ENCODE measurements at places on chromosomes 7 and 10.
A peak's percentile ranks its signal among the peaks of the same experiment; 100 is the strongest.

DNA sequence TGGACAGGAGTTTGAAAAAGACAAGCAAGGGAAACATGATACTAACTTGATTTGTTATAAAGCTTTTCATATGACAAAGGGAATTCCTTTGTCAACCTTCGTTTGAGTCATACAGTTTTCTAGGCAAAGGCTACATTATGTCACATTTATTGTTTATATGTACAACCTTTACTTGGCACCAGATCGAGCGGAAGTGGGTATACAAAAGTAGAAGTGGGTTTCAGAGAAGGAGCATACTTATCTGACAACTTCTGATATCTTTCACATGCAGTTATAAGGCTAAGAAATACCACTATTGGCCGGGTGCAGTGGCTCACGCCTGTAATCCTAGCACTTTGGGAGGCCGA is 11.0 kb downstream of the STMP1 start:
- peak; percentile 61 for DNase-seq

GRCh38 chr10:96358851-96359540 is at the start of gene OPALIN:
Gene OPALIN, minus strand, starts transcription at chr10:96359002. Its CDS starts 106 bp downstream, at chr10:96358896.
- no peak for DNase-seq

DNA sequence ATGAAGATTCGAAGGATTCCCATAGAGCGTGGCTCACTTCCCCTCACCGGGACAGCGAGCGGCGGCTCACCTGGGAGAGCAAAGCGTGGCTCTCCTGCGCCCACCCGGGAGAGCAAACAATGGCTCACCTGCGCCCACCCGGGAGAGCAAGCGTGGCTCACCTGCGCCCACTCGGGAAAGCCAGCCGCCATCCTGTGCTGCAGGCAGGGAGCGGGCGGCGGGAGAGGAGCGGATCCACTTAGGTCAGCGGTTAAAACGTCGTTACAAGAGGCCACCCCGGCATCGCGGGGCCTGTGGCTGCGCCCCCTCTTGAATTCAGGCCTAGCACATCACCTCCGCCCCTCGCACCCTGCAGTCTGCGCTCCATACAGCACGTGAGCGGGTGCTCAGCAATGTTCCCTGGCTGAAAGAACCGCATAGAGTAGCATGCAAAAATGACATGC is 461 bp upstream of the FIGNL1 start:
- DNase-seq = peak; percentile 10

DNA sequence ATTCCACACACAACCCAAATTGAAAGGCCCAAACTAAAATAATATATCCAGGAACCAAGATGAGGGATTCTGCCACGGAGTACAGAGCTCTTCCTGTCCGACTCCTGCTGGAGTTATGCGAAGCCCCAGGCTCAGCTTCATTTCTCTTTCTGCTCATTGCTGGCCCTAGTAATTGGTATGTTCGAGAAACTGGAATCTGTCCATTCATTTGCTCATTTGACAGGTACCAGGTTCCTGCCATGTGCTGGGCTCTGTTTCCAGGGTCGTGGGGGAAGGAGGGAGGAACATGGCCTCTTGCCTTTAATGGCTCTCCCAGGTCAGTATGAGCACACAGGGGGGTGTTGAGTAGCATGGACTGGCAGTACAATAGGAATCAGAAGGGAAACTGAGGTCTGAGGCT is 179.2 kb upstream of the SHH start:
- DNase-seq = no peak
